Muscle of leg (tissue), 16 donors: ENCODE measurements at places on chromosomes 12 and 14. TPM values are rescaled to one million over a fixed set of nuclear protein-coding genes. Genes with fewer than 3 reads are reported as not detected.

RNASE3 gene
- 0.28 TPM for polyA plus RNA-seq

PHETA1 gene
- 8.7 TPM for polyA plus RNA-seq

TMTC1 gene
- polyA plus RNA-seq = 22.5 TPM

KLRC1 gene
- 0.10 TPM for polyA plus RNA-seq

RTN1 gene
- polyA plus RNA-seq = 1.9 TPM

GLIPR1L1 gene
- polyA plus RNA-seq = not detected

NEUROD4 gene
- polyA plus RNA-seq = not detected

FGF6 gene
- 28.0 TPM for polyA plus RNA-seq

KRT73 gene
- polyA plus RNA-seq = not detected

PMEL gene
- 1.8 TPM for polyA plus RNA-seq

NOXRED1 gene
- polyA plus RNA-seq = 0.11 TPM

ABCC9 gene
- 73.8 TPM for polyA plus RNA-seq

GLI1 gene
- 13.0 TPM for polyA plus RNA-seq

MYH7 gene
- polyA plus RNA-seq = 558 TPM

CLEC7A gene
- 0.71 TPM for polyA plus RNA-seq

POU6F1 gene
- 6.5 TPM for polyA plus RNA-seq

CD27 gene
- 0.43 TPM for polyA plus RNA-seq

PLD4 gene
- 4.4 TPM for polyA plus RNA-seq

IL31 gene
- polyA plus RNA-seq = not detected

SPX gene
- polyA plus RNA-seq = 31.2 TPM

FOXN4 gene
- 0.11 TPM for polyA plus RNA-seq

FLRT2 gene
- 88.9 TPM for polyA plus RNA-seq

RPL10L gene
- polyA plus RNA-seq = 0.18 TPM

RPGRIP1 gene
- polyA plus RNA-seq = 0.46 TPM

CCDC175 gene
- not detected for polyA plus RNA-seq

PYGL gene
- 42.4 TPM for polyA plus RNA-seq

CMA1 gene
- not detected for polyA plus RNA-seq

SLC4A8 gene
- polyA plus RNA-seq = 0.98 TPM
